ENCODE measurements at places on chromosomes 13 and 19.

DNA sequence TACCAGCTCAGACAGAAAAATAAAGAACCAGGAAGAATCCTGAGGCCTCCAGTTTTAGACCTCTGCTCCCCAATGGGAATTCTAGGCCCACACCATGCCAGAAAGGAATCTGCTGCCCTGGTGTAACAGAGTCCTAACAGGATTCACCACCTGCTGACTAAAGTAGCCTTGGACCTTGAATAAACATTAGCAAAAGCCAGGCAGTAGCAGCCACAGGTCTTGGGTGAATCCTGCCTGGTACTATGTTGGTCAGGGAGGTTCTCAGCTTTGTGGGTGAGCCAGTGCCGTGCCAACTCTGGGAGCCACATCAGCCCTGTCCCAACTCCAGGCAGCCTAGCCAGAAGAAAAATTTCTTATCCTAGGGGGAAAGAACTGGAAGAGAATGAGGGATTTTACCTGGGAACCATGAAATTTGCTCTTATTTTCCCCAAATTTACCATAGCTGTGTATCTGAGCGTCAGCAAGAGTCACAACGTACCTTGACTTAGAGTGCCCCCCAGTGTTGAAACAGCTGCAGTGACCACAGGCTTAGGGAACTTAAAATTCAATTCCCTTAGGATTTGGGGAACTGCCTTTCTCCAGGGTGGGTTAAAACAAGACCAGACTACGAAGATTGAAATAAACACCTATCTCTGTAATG lies 1895.6 kb upstream of the PRR20A start:
- no peak for DNase-seq

- DNase-seq, result no peak
Observed at GRCh38 chr19:49340069-49340864, 5.1 kb downstream of the CD37 start.

DNA sequence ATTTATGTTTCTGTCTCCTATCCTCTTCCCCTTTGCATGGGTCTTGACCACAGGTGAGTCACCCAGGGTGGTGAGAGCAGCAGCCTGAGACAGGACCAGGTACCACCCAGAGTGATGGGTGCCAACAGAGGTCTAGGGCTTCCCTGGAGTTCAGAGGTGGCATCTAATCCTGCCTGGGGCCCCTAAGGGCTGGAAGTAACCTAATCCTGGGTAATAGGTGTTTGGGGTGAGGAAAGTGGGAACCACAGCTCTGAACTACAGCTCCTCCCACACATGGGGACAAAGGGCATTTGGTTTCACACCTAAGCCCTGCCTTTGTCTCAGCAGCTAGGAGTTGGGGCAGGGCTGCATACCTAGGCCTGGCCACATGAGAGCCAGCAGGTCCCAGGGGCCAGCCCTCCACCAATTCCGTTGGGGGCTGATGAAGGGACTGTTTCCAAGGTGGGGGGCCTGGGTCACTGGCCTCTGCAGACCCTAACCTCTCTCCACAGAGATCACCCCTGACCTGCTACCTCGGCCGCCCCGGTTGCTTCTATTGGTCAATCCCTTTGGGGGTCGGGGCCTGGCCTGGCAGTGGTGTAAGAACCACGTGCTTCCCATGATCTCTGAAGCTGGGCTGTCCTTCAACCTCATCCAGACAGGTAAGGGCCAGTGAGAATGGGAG lies 8.0 kb downstream of the SPHK2 start:
- no peak for DNase-seq

- no peak for DNase-seq
Observed at GRCh38 chr13:48398450-48399095, 14.3 kb downstream of the LPAR6 start.

DNA sequence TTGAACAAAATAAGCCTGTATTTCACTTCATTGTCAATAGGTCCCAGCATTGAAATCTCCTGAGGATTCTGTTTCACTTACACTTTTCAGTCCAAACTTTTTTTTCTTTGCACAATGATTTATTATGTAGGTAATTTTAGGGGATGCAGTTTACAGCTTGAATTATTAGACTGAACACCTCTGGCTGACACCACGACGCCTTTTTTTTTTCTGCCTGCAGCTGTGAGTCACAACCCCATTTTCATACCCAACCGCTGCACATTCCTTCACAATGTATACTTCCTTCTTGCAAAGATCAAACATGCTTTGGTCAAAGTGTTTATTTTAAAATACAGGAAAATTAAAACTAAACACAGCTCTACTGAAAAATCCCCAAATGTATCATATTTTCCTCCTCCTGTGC lies 11.4 kb downstream of the ZIC2 start:
- DNase-seq, result no peak

DNA sequence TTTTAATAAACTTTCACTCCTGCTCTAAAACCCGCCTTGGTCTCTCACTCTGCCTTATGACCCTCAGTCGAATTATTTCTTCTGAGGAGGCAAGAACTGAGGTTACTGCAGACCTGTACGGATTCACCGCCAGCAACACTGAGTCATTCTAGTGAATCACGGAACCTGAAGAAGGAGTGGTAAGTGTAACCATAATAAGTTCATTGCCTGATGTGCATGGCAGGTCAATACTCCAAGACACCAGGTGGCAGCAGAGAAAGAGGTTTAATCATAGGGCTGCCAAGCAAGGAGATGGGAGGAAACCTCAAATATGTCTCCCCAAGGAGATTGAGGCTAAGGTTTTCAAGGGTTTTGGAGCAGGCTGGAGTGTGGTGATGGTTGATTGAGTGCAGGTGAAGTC lies 204.3 kb upstream of the IPO5 start:
- no peak for DNase-seq

- DNase-seq, result no peak
Observed at GRCh38 chr13:59447846-59448620, 715.7 kb downstream of the DIAPH3 start.

DNA sequence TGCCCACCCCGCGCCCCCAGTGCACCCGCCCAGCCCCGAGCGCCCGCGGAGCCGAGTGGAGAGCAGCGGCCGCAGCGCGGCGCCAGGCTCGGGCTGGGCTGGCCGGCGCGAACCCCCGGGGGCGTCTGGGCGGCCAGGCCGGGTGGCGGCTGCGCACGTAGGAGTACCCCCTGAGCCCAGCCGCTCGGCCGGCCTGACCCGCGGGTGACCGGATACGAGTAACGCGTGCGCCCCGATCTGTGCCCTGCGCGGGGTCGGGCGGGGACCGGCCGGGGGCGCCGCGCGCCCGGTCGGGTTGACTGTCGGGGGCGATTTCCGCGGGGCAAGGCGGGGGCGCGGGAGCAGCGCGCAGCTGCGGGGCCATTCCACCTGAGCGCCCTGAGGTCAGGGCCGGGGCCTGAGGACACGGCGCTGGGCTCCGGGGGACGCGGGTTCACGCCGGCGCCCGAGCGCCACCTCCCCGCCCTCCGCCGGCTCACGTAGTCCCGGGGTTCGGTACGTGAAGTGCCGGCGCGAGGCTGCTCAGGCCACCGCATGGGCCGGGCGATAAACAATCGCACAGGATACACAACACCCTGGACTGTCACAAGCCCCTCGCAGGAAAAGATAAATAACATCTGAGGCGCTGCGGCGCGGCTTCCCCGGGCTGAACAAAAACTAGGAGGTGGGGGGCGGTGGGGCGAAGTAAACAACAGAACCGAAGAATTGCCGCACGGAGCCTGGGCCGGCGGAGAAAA lies 37.6 kb upstream of the FLT1 start:
- no peak for DNase-seq

- no peak for DNase-seq
Observed at GRCh38 chr19:6543866-6544347, 13.1 kb downstream of the TNFSF9 start.

- DNase-seq, result no peak
Observed at GRCh38 chr13:98246538-98247172, 69.6 kb upstream of the RNF113B start.

DNA sequence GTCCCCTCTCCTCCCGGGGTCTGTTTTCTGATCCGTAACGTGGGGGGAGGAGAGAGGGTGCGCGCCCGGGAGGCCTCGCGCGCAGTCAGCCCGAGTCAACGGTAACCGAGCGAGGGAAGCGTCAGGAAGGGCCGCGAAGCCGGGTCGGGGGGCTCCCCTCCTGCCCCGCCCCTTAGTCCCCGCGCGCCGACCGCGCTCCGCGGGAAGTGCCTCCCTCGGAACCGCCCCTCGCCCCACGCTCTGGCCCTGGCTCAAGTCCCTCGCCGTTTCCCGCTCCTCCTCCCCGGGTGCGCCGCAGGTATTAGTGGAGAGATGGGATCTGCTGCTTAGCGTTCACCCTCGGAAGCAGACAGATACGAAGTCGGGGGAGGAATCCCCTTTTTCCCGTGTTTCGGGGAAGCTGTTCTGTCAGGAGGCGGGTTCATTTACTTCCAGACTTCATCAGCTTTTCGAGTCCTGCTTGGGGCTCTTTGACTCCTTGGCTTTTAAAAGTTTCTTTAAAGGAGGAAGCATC lies 770 bp downstream of the HNRNPM start:
- DNase-seq, result no peak

- no peak for DNase-seq
Observed at GRCh38 chr19:50569938-50570540, 1.8 kb upstream of the LRRC4B start.

DNA sequence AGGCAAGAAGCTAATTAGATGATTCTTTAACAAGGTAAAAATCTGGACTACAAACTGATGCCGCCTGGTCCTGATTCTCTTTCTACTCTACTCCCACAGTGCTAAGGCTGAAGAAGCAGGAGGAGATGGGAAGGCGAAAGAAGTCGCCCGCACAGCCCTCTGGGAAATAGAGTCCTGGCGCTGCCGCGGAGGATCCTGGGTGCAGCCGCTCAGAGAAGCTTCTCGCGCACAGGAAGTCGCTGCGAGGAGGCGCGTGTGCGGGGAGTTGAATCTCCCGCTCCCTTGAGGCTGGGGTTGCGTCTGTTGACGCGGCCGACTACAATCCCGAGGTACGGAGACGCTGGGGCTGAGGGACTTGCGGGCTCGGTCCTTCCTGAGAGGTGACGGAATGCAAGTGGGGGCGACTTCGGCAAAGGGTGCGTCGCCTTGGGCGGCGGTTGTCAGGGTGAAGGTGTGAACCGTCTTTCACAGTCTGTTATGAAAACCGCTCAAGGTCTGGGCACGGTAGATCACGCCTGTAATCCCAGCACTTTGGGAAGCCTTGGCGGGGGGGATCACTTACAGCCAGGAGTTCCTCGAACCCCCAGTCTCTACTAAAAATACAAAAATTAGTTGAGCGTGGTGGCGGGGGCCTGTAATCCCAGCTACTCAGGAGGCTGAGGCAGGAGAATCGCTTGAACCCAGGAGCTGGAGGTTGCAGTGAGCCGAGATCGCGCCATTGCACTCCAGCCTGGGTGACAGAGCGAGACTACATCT lies at the start of gene ZNF473:
Gene ZNF473, plus strand, starts transcription at position 212 of the 756 bp plus-strand sequence. CDS start 5,078 bp downstream, outside the sequence.
- DNase-seq, result peak; percentile 99

GRCh38 chr13:95245071-95245470 lies 56.2 kb downstream of the ABCC4 start:
- no peak for DNase-seq

- DNase-seq, result no peak
Observed at GRCh38 chr19:34555447-34555846, 73.9 kb downstream of the WTIP start.

- no peak for DNase-seq
Observed at GRCh38 chr13:98690348-98691022, 62.0 kb downstream of the SLC15A1 start.

GRCh38 chr13:110492679-110493593 lies 68.6 kb downstream of the RAB20 start:
- DNase-seq, result peak; percentile 24

DNA sequence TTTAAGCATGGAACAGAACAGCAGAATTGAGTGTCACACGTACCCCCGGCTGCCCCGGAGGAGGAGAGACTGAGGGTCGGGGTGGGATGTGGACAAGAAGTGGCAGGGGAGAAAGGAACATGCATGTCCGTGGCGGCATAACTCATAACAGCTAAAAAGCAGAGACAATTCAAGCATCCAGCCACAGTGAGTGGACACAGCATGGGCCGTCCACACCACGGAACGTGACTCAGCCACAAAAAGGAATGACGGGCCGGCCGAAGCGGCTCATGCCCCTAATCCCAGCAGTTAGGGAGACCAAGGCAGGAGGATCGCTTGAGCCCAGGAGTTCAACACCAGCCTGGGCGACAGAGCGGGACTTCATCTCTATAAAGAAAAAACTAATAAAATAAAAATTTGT lies 7.6 kb downstream of the DOHH start:
- DNase-seq, result no peak

- no peak for DNase-seq
Observed at GRCh38 chr13:83471011-83471410, 411.3 kb downstream of the SLITRK1 start.

DNA sequence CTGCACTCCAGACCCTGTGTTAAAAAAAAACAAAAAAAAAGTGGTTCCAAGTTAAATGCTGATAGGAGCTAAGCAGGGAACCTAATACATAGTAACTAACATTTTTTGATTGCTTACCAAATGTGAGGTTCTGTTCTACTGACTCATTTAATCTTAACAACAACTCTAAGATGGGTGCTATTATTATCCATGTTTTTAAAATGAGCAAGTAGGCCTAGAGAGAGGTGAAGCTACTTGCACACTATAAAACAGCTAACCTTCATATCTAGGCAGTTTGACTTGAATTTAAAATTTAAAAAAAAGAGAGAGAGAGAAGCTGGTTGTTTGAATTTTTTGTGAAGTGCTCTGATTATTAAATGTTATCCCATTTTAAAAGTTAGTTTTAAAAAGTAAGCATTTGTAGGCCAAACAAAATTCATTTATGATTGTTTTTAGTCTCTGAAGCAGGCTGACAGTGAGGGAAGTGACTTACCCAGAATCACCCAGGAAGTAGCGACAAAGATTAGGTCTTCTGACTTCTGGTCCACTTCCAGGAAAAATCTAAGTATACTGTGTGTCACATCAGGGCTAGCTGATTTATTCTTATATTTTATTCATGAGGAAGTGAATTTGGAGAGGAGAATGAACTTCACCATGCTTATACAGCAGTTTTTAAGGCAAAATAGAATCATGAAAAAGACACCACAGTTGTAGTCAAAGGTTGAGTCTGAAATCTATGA lies 2.4 kb downstream of the SIGLECL1 start:
- DNase-seq, result no peak

DNA sequence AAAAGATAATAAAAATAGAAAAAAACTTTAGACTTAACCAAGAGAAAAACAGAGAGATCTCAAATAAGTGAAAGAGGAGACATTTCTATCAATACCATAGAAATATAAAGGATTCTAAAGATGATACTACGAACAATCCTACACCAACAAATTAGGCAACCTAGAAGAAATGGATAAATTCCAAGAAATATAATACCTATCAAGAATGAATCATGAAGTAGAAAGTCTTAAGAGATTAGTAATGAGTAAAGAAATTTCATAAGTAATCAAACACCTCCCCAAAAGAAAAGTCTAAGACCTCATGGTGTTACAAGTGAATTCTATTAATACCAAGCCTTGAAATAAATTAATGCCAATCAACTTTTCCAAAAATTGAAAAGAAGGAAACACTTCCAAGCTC lies 1584.5 kb upstream of the MIR17HG start:
- no peak for DNase-seq

DNA sequence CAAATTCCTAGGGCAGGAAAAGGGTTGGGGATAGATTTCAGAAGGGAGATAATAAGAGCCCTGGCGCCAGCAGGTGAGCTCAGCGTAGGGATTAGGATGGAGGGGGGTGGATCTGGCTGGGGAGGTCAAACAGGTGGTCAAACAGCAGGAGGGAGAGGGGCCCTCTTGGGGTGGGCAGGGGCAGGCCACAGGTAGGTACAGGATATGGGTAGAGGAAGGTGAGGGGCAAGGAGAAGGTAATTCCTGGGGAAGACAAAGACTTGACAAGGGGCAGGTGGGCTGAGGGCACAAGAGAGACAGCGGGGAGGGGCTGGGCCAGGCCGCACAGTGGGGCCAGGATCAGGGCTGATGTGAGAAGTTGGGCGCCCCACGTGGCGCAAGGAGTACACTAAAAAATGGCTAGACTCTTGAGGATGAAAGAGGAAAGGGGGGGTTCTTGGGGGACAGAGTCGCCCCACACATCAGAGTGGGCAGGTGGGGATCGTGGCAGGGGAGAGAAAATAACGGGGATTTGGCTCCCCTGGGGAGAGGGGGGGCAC lies 713 bp downstream of the KRI1 start:
- peak; percentile 54 for DNase-seq
